ENCODE measurements at places on chromosomes 16 and 17. TPM values are rescaled to one million over a fixed set of nuclear protein-coding genes. Genes with fewer than 3 reads are reported as not detected.

Gene ZPBP2
- not detected for total RNA-seq

Gene VMO1
- not detected for total RNA-seq

Gene IL4R
- 6.6 TPM for total RNA-seq

Gene MFAP4
- not detected for total RNA-seq

Gene CCL16
- total RNA-seq: not detected

DNA sequence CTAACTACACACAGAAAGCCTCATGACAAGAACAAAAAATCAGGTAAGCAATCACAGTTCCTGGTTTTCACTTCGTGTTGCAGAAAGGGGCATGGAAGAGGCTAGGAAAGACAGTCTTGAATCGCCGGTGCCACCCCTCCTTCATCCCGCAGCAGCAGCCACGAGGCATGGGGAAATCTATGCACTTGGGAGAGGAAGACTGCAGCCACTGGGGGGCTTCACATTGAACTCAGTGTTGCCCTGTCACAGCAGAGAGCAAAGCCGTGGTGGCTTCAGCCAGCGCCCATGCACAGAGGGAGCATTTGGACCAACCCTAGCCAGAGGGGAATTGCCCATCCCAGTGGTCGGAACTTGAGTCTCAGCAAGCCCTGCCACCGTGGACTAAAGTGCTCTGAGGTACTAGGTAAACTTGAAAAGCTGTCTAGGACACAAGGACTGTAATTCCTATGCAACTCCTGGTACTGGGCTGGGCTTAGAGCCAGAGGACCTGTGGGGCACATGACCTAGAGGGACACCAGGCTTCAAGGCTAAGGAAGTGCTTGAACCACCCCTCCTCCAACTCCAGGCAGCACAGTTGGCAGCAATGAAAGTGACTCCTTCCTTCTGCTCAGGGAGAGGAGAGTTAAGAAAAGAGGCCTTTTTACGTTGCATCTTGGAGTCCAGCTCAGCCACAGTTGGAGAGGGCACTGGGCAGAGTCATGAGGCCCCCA is 35.2 kb upstream of the ATP2C2 start:
- no peak for DNase-seq

GRCh38 chr17:70317421-70317820 is 148.1 kb downstream of the KCNJ2 start:
- DNase-seq: no peak

- no peak for DNase-seq
These were observed 167.2 kb downstream of the PARN start for GRCh38 chr16:14462811-14463210.

DNA sequence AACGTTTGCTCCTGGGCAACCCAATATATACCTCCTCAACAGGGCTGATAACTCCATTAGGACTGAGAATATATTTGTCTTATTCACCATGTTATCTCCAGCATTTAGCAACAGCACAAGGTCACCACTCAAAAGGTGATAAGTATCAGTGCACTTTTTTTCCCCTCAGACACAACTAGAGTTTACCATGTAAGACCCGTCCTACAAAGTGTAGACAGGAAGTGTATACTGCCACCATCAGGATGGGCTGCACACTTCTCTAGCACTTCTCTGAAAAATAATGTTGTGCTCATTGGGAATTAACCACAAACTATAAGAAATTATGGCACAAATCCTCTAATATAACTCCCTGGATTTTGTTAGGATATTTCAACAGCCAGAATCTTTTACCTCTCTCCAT is 5.7 kb upstream of the VAT1L start:
- DNase-seq: no peak

GRCh38 chr16:8373676-8374431 is 216.5 kb downstream of the TMEM114 start:
- DNase-seq: peak; percentile 42

DNA sequence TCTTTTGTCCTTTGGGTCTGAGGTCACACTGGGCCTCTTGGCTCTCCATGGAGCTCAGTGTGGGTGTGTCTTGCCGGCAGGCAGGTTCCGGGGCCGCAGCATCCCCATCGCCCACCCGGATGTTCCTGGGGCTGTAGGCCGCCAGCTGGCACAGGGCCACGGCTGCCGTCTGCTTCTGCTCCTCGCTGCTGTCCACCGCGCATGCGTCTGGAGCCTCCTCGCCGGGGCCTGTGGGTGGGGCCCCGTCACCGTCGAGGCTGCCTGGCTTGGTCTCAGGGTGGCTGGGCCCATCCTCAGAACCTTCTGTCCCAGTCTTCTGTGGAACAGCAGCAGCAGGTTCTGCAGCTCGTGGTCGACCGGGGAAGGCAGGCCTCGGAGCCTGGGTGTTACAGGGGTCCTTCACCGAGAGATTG is 9.6 kb downstream of the ZNF750 start:
- no peak for DNase-seq

GRCh38 chr16:89325861-89326471 is 108.5 kb downstream of the ZNF778 start:
- DNase-seq: no peak

All from neural progenitor cell (in vitro differentiated cells).